Suprapubic skin (tissue), 4 donors: ENCODE measurements at places on chromosomes 1 and 21. TPM values are rescaled to one million over a fixed set of nuclear protein-coding genes. Genes with fewer than 3 reads are reported as not detected.

DNA sequence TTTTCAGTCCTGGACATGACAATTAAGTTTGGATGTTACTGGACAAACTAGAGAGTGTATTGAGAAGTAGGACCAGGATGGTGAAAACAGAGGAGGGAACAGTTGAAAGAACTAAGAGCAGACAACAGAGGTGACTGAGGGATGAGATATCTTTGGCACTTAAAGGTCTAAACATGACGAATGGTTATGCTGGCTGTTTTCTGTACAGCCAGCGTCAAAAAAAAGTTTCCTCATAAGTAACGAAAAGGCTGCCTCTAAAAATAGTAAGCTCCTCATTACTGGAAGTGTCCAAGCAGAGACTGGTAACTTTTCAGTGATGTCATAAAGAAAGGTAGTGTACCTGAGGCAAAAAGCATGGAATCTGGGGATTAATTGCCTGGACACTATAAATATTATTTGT is 35.2 kb upstream of the AK4 start:
- no peak for DNase-seq
- no peak overlapping the region for H3K27ac ChIP-seq
- no peaks in the 10 kb centered on the region for H3K36me3 ChIP-seq
- H3K27me3 ChIP-seq = no peaks in the 10 kb centered on the region

The TRIM45 gene
- 4.1 TPM for total RNA-seq

GRCh38 chr1:57887964-57888491 is 464.2 kb upstream of the DAB1 start:
- H3K36me3 ChIP-seq = no peaks in the 10 kb centered on the region
- no peak overlapping the region for H3K4me3 ChIP-seq
- no peaks in the 10 kb centered on the region for H3K4me1 ChIP-seq
- H3K27ac ChIP-seq = no peak overlapping the region

DNA sequence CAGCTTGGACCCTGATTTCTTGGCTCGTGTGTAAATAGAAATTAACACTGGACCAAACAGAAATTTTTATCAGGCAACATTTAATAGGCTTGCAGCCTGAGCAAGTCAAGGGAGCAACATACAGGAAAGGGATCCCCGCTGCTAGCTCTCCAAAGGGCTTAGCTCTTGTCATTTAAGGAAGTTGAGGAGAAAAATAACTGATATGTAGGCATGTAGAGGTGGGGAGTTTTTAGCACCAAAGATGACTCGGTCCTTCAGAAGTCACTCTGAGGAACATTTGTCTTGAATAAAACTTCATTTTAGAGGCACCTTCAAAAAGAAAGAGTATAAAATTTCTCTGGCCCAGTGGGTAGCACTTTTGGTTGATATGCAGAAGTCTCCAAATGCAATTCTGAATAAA is 27.1 kb downstream of the GBP2 start:
- H3K4me3 ChIP-seq = no peak overlapping the region
- H3K4me1 ChIP-seq = no peaks in the 10 kb centered on the region
- H3K27ac ChIP-seq = no peak overlapping the region
- no peak for DNase-seq
- no peaks in the 10 kb centered on the region for H3K27me3 ChIP-seq
- no peaks in the 10 kb centered on the region for H3K36me3 ChIP-seq

GRCh38 chr1:1074631-1075147 is 583 bp upstream of the RNF223 start:
- peaks cover 42% of the 10 kb centered on the region for H3K27me3 ChIP-seq
- no peak overlapping the region for H3K27ac ChIP-seq
- no peak overlapping the region for H3K4me3 ChIP-seq
- H3K36me3 ChIP-seq = no peaks in the 10 kb centered on the region
- H3K4me1 ChIP-seq = peaks cover 27% of the 10 kb centered on the region

- no peak for DNase-seq
- H3K27me3 ChIP-seq = no peaks in the 10 kb centered on the region
- H3K27ac ChIP-seq = peak overlapping the region; percentile 95
- peaks cover 76% of the 10 kb centered on the region for H3K4me1 ChIP-seq
- H3K36me3 ChIP-seq = no peaks in the 10 kb centered on the region
- H3K4me3 ChIP-seq = peak overlapping the region; percentile 15
Measured at GRCh38 chr1:145979746-145980456, 15.4 kb downstream of the POLR3GL start.

GRCh38 chr1:222588135-222588534 is 1.6 kb downstream of the TAF1A start:
- H3K27me3 ChIP-seq = no peaks in the 10 kb centered on the region
- H3K27ac ChIP-seq = no peak overlapping the region
- H3K36me3 ChIP-seq = peaks cover 8% of the 10 kb centered on the region
- peaks cover 12% of the 10 kb centered on the region for H3K4me1 ChIP-seq

DNA sequence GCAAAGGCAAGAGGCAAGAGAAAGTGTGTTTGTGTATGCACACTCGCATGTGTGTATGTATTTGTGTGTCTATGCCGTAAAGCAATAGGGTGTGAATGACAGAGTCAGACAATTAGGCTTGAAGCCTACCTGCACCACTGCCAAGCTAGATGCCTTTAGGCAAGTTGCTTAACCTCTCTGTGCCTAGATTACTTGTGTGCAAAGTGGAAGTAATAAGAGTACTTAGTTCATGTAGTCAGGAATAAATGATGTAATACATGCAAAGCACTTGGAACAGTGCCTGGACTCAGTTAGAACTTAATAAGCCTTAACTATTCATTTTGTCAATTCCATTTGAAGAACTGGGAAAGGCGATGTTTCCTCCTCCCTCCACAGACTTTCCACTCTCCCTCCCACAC is 31.7 kb downstream of the LAMB3 start:
- H3K36me3 ChIP-seq = peaks cover 1% of the 10 kb centered on the region
- H3K4me3 ChIP-seq = no peak overlapping the region
- H3K27me3 ChIP-seq = no peaks in the 10 kb centered on the region
- no peak for DNase-seq

The SPRR2A gene
- not detected for total RNA-seq

GRCh38 chr1:119740896-119741780 is 27.6 kb downstream of the HMGCS2 start:
- no peaks in the 10 kb centered on the region for H3K27me3 ChIP-seq
- H3K4me3 ChIP-seq = no peak overlapping the region
- H3K36me3 ChIP-seq = peaks cover 10% of the 10 kb centered on the region
- H3K4me1 ChIP-seq = peaks cover 46% of the 10 kb centered on the region
- no peak overlapping the region for H3K27ac ChIP-seq

- H3K4me1 ChIP-seq = peaks cover 70% of the 10 kb centered on the region
- H3K36me3 ChIP-seq = no peaks in the 10 kb centered on the region
- H3K4me3 ChIP-seq = no peak overlapping the region
- H3K27ac ChIP-seq = no peak overlapping the region
Measured at GRCh38 chr1:23477359-23478144, 6.4 kb downstream of the ASAP3 start.

The CD1D gene
- 0.38 TPM for total RNA-seq

DNA sequence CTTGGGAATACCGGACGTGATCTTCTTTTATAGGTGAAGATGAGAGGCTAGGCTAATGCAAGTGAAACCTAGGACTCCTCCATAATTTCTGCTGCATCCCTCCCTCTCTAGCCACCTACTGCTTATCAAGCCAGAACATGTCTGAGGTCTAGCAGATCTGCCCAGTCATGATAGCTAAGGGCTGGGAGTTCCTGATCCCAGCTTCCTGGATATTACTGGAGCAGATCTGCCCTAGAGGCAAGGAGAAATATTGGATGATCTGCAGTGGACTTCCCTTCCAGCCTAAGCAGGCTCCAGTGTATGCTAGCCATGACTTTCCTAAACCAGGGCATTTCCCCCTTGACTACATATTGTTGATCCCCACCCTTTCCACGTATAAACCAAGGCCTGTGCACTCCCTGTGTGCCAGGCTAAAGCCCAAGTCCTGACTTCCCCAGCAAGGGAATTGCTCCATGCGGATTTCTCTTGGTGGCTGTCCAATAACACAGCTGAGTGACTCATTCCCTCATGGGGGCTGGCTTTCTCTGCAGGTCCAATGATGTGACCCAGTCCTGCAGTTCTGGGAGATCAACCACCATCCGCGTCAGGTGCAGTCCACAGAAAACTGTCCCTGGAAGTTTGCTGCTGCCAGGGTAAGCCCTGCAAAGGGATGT is 15.5 kb upstream of the SARS1 start:
- no peaks in the 10 kb centered on the region for H3K36me3 ChIP-seq
- no peak overlapping the region for H3K4me3 ChIP-seq

The MEX3A gene
- 1.5 TPM for total RNA-seq

The C1orf226 gene
- total RNA-seq = 14.0 TPM

The HRNR gene
- total RNA-seq = not detected

GRCh38 chr21:30408782-30409494 is 13.1 kb downstream of the KRTAP13-1 start:
- H3K4me3 ChIP-seq = no peak overlapping the region
- no peaks in the 10 kb centered on the region for H3K4me1 ChIP-seq
- no peak for DNase-seq
- no peak overlapping the region for H3K27ac ChIP-seq
- H3K27me3 ChIP-seq = peaks cover 3% of the 10 kb centered on the region

The TMOD4 gene
- not detected for total RNA-seq

GRCh38 chr1:230073371-230074035 is 6.5 kb downstream of the GALNT2 start:
- no peak for DNase-seq
- H3K27ac ChIP-seq = no peak overlapping the region
- peaks cover 38% of the 10 kb centered on the region for H3K4me1 ChIP-seq
- no peak overlapping the region for H3K4me3 ChIP-seq
- no peaks in the 10 kb centered on the region for H3K27me3 ChIP-seq

GRCh38 chr1:49048188-49048587 is 271.5 kb upstream of the BEND5 start:
- no peak overlapping the region for H3K4me3 ChIP-seq
- no peaks in the 10 kb centered on the region for H3K27me3 ChIP-seq
- no peaks in the 10 kb centered on the region for H3K4me1 ChIP-seq
- no peak overlapping the region for H3K27ac ChIP-seq

DNA sequence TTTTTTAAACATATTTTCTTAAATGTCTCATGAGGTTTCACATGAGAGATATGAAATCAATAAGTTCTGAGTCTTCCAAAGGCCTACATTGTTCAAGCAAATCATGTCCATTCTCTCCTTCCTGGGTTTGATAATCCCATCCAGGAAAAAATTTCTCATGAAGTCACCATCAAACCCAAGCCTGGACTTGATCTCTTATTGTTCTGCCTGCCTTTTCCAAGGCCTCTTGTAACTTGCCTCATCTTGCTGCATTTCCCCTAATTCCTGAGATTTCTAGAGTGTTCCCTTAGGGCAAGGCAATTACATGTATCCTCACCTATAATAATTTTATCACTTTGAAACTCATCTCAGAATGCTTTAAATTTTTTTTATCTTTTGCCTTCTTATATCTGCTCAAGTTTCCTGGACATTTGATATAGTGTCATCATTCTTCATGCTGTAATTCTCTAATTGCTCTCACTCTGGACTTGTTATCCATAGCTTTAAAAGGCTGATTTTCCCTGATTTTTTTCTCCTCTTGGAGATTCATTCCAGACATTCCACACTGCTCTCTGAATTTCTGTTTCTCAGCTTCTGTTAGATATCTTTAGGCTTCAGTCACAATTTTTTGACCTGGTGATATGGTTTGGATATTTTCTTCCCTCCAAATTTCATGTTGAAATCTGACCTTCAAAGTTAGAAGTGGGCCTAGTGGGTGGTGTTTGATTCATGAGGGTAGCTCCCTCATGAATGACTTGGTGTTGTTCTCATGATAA is 126.4 kb downstream of the LRRC7 start:
- no peaks in the 10 kb centered on the region for H3K4me1 ChIP-seq
- DNase-seq = no peak
- no peaks in the 10 kb centered on the region for H3K36me3 ChIP-seq

GRCh38 chr1:42646056-42646455 is 12.2 kb upstream of the PPIH start:
- no peak for DNase-seq
- H3K27me3 ChIP-seq = no peaks in the 10 kb centered on the region
- no peak overlapping the region for H3K27ac ChIP-seq
- no peak overlapping the region for H3K4me3 ChIP-seq
- no peaks in the 10 kb centered on the region for H3K4me1 ChIP-seq
- H3K36me3 ChIP-seq = peaks cover 4% of the 10 kb centered on the region

GRCh38 chr1:11286735-11287410 is 13.9 kb downstream of the UBIAD1 start:
- peaks cover 41% of the 10 kb centered on the region for H3K36me3 ChIP-seq
- no peak overlapping the region for H3K27ac ChIP-seq
- peaks cover 3% of the 10 kb centered on the region for H3K4me1 ChIP-seq
- H3K4me3 ChIP-seq = no peak overlapping the region
- no peaks in the 10 kb centered on the region for H3K27me3 ChIP-seq

- no peak overlapping the region for H3K4me3 ChIP-seq
- no peaks in the 10 kb centered on the region for H3K27me3 ChIP-seq
- no peak overlapping the region for H3K27ac ChIP-seq
- H3K4me1 ChIP-seq = no peaks in the 10 kb centered on the region
- no peaks in the 10 kb centered on the region for H3K36me3 ChIP-seq
Measured at GRCh38 chr1:87140831-87141540, 187.7 kb upstream of the LMO4 start.

DNA sequence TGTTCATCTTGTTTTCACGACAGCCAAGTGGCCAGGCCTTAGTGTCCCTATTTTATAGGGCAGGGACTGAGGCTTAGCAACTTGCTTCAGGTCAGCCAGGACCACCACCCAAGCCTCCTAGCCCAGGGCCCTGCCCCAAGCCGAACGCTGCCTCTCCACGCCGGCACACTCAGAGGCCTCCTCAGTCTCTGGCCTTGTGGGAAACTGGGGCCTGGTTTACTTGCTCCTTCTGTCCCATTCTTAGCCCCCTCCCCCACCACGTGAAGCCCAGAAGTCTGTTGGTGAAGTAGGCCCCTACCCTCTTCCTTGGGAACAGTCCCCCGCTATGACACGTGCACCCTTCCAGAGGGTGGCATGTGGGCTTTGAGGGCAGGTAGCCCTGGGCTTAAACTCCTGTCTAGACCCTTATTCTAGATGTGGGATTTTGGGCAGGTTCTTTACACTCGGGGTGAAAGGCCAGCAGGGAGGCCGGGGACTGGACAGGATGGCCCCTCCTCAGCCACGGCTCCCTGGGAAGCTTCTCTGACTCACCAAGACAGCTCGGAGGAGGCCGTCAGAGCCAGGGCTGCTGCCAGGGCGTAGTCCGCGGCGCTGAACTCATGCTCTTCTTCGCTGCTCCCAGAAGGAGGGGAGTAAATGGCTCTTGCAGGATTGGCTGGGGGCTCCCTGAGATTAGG is 4.3 kb downstream of the MYOM3 start:
- DNase-seq = no peak
- peaks cover 60% of the 10 kb centered on the region for H3K4me1 ChIP-seq
- no peaks in the 10 kb centered on the region for H3K36me3 ChIP-seq
- peak overlapping the region; percentile 60 for H3K27ac ChIP-seq
- H3K27me3 ChIP-seq = no peaks in the 10 kb centered on the region
- H3K4me3 ChIP-seq = no peak overlapping the region

DNA sequence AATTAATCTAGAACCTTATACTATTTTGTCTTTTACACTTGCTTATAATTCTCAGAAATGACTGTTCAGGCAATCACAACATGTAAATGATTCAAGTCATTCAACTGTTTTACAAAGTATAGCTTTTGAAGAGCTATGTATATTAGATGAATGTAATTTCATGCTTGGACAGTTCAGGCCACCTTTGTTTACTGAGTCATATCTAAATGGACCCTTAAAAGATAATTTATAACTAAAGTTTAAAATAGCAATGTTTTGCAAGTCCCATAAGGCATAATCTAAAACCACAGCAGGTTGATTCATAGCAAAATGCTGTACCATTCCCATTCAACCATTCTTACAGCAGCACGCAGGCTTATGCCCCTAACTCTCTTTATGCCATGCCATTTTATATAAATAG is 64.8 kb downstream of the PIK3R3 start:
- peaks cover 3% of the 10 kb centered on the region for H3K4me1 ChIP-seq
- no peak overlapping the region for H3K4me3 ChIP-seq
- H3K27ac ChIP-seq = no peak overlapping the region

The KRTAP19-1 gene
- total RNA-seq = not detected

The AGT gene
- 1.6 TPM for total RNA-seq

- no peaks in the 10 kb centered on the region for H3K36me3 ChIP-seq
- H3K4me3 ChIP-seq = no peak overlapping the region
- no peaks in the 10 kb centered on the region for H3K27me3 ChIP-seq
- DNase-seq = no peak
- H3K27ac ChIP-seq = no peak overlapping the region
Measured at GRCh38 chr1:93740601-93741031, 59.0 kb upstream of the BCAR3 start.
